Stimulated activated CD4-positive, alpha-beta T cell treated with anti-CD3 and anti-CD28 coated beads, Interleukin-15, amount 100 ng/mL, for 48 hours (primary cell): ENCODE measurements at places on chromosomes 1 and 21.

DNA sequence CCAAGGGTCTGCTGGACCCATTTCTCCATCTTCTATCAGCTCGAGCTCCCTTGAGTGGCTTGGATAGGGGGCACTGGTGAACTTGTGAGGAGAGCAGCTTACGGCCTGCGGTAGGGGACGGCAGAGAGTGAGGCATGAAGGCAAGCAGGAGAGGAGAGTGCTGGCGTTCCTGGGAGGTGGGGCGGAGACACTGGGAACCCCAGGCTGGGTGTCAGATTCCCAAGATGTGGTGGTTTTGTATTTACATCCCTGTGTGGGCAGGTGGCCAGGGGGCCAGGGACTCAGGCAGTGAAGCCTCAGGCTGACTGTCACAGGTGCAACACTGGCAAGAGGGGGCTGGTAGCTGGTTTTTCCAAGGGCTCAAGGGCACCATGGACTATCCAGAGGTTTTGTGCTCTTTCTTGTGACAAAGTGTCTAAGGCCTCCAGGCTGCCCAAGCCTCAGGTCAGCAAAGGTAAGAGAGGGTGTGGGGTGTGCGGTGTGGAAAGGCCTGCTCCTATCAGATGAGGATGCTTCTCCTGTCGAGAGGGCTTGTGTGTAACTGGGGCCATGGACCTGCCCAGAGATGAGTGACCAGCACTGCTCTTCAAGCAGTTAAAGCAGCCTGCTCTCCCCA is 45.1 kb upstream of the ROR1 start:
- no peak for DNase-seq

DNA sequence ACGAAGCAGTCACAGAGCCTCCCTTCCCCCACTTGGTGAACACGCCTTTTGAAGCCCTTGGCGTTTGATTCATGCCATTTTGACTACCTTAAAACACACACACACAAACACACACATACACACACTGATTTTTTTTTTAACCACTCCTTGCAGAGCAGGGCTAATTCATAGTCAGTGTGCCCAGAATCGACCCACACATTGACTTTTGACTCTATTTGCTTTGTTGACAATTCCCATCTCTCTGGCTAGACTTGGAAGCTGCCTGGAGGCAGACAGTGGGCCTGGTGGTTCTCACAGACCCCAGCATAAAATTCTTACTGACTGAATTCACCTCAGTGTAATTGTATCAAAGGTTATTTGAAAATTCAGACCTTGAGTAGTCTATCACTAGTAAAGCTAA is 30.3 kb downstream of the CAPN8 start:
- DNase-seq: no peak

- DNase-seq: no peak
These were observed 13.1 kb downstream of the KRTAP13-1 start for GRCh38 chr21:30408782-30409494.

DNA sequence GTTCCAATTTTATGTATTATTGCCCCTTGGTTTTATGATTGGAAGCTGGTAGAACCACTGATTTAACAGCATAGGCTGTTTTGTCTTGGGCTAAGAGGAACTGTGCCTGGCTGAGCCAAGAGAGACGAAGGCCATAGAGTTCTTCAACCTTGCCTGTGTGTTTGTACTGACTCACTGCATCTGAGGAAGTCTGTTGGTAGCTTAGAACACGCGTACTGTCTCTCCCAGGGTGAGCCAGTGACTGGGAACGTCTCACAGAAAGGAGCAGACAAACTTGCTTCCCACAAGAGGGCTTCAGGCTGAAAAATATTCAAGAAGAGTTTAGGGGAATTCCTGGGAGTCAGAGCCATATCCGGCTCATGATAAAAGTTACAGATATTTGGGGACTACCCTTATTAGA is 14.9 kb downstream of the TMEM51 start:
- DNase-seq: no peak

- no peak for DNase-seq
These were observed 822 bp downstream of the CCT3 start for GRCh38 chr1:156337052-156337887.

GRCh38 chr1:4449972-4450371 is 204.4 kb upstream of the AJAP1 start:
- DNase-seq: no peak

DNA sequence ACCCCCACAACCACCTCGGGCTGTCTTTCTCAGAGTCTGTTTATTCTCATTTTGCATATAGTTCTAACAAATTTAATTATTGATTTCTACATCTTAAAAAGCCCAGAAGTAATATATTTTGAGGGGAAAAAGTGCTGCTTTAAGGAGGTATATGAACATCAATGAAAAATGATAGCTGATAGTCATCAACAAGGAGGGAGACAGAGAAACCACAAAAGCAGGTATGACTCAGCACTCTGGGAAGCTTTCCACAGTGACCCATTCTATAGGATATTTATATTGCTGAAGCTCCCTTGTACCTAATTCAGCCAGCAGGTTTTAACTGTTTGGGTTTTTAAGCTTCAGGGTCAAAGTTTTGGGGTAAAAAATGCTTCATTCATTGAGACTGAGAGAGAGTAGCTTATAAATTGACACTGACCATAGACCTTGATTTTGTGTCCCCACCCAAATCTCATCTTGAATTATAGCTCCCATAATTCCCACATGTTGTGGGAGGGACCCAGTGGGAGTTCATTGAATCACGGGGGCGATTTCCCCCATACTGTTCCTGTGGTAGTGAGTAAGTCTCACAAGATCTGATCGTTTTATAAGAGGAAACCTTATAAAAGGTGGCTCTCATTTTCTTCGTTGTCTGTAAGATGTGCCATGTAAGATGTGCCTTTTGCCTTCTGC is 27.4 kb downstream of the VANGL1 start:
- DNase-seq: no peak

GRCh38 chr1:106502659-106503058 is 553.8 kb upstream of the PRMT6 start:
- no peak for DNase-seq

GRCh38 chr1:59285691-59286090 is 11.2 kb upstream of the FGGY start:
- no peak for DNase-seq

- no peak for DNase-seq
These were observed 19.0 kb downstream of the PPFIA4 start for GRCh38 chr1:203045336-203045735.

- DNase-seq: no peak
These were observed 22.7 kb downstream of the PRSS38 start for GRCh38 chr1:227838181-227838580.

DNA sequence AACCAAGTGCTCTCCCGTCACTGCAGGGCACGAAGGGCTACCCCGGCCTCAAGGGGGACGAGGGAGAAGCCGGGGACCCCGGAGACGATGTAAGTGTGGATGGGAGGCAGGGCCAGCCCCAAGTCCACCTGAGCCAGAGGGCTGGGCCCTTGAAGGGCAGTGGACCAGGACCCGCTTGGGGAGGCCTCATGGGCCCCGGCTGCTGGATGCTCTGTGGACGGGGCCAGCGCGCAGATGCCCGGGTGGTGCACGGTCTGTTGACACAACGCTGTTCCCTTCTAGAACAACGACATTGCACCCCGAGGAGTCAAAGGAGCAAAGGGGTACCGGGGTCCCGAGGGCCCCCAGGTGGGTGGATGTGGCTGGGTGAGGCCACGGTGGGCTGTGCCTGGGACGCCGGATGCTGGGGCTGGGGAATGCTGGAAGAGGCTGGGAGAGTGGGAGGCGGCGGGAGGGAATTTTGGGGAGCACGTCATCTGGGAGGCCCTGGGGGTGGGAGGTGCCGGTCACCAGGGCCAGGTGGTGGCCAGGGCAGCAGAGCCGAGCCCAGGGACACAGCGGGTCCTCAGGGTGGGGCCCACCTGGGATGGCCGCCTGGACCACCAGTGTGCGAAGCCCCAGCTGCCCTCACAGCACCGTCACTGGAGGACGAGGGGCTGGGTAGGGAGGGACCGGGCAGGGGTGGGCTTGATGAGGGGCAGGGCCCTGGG is 17.5 kb downstream of the COL6A1 start:
- DNase-seq: no peak

- DNase-seq: no peak
These were observed 407.1 kb downstream of the LMO4 start for GRCh38 chr1:87735750-87736149.

DNA sequence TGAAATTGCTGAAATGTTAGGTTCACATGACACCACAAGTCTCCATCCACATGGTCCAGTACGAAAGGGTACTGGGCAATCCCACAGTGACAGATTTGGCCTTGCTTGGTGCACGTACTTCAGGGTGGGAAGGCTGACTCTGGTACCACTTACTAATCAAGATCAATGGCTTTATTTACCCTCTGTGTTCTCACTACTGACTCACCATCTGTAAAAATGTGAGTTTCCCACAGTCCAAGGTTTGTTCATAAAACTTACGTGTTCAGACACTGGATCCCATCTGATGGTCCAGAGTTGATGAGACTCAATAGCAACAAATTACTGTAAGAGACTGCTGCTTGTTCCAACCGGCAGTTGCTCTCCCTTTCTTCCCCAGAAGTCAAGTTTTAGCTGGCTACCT is 231.7 kb downstream of the LMX1A start:
- no peak for DNase-seq
